ENCODE measurements at places on chromosomes 1 and 21.

DNA sequence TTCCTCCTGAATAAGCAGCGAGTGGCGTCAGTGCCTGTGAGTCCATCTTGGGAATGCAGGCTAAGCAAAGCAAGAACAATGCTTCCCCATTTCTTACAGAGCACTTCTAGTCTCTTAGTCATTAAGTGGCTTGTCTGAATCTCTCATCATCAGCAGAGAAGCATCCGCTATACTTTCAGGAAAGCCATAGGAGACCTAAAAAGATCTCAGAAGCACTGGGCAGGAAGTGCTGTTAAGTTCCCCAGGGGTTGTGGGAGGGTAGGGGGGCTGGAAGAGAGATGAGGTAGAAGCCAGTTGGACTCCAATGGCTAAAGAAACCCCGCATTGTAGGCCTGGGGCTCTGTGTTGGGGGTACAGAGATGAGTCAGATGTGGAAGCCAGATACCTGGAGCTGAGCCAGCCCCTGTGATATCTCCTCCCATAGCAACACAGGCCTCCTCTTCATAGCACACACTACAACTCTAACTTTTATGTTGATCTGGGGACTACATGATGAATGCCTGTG is 44.9 kb downstream of the SYT6 start:
- DNase-seq = no peak

DNA sequence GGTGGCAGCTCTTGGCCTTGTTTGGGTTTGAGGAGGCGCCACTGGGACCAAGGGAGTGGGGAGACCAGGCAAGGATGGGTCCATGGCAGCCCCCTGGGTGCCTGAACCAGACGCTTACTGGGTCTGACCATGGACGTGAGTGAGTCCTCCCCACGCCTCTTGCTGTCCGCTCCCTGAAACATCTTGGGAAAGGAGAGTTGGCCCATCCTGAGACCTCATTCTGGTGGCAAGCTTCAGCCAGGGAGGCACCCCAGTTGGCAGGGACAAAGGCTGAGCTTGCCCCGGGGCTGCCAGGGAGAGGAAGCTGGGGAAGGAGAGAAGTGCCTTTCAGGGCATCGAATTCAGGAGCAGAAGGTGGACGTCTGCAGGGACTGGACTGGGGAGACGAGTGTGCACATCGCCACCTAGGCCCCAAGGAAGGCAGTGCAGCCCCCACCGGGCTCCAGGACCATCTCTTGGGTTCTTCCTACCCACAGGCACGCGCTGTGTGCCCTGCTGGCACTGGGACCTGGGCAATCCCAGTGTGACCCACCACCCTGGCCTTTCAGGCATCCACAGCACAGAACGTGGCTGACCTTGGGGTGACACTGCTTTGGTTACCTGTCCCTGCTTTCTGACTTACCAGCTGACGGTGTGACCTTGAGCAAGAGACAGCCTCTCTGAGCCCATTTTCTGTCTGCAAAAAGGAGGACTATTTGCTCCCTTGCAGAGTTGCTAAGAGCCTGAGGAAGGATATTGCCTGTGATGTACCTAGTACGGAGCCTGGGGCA is 132.9 kb upstream of the WNT4 start:
- no peak for DNase-seq

- DNase-seq = peak; percentile 33
Observed at GRCh38 chr1:198699167-198700015, 60.6 kb downstream of the PTPRC start.

DNA sequence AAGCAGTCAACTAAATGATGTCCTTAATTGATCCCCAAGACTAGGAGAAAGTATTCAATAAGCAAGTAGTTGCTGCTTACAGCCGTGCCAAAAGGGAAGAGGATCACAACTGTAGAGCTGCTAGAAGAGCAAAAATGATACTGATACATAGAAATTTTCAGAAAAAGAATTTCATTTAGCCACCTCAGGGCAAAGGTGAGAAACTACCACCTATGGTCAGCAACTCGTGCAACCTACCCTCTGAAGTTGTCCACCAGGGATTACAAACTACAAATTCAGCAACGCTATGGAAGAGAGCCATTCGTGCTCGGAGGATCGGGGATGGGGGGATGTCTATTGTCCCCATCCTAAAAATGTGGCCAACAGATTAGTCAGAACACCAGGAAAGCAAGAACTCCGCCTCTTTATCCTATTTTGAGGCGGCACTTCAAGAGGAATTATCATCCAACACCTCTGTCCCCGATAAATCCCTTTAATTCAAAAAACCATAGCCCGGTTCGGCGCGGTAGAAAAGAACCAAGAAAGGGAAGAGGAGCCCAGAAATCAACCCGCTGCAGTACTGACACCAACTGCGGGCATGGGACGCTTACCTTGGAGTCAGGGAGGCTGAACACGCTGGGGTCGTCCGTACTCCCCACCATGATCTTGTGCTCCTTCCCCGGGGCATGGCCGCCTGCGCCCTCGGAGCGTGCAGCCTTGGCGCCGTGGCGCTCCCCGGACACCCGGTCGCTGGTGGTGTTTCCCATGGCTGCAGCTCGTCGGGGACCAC is 687 bp downstream of the PRKAB2 start:
- no peak for DNase-seq

DNA sequence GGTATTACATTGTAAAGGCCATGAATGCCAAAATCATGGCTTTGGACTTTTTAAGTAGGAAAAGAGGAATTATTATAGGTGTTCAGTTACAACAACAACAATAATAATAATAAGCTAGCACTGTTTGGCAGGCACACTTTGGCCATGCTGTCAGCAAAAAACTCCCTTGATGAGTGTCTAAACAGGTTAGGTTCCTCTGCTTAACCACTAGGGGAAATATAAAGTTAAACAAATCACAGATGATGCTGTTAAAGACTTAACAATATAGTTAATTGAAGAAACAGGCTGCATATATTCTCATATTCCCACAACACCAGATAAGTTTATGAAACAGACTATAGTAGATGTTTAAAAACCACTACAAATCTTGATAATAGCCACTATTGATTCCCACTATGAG is 46.4 kb downstream of the RGS21 start:
- DNase-seq = no peak

DNA sequence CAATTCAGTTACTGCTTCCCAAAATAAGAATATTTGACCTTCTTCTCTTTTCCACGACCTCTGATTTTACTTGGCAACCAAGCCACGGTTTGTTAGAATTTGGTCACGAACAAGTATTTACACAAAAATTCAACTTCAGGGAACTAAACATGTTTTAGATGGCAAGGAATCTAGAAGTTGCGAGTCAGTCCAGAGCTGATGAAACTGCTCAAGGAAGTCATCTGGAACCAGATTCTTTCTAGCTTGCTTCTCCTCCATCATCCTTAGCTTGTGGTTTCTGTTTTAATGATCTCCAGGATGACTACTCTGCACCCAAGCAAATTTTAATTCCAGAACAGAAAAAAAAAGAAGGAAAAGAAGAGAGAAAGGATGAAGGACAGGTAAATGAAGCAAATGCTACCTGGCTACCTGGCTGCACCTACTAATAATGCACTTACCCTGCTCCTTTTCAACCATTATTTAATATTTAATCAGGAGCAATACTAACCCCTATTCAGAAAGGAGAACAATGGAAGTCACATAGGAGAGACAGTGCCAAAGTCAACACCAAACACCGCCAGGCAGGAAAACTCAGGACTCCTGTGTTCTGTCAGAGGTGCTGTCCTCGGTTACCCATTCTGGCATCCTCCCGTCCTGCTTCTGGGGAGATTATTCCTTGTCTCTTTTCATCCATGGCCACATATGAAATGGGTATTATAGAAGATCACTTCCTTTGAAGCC is 54.2 kb upstream of the RGS7 start:
- no peak for DNase-seq

GRCh38 chr1:114397601-114398000 is 113.4 kb downstream of the TRIM33 start:
- no peak for DNase-seq

GRCh38 chr1:180542838-180543145 is 16.0 kb upstream of the OVAAL start:
- no peak for DNase-seq

GRCh38 chr1:33094971-33095604 is 14.1 kb downstream of the AZIN2 start:
- DNase-seq = no peak

- no peak for DNase-seq
Observed at GRCh38 chr21:14451546-14451945, 68.6 kb upstream of the HSPA13 start.

DNA sequence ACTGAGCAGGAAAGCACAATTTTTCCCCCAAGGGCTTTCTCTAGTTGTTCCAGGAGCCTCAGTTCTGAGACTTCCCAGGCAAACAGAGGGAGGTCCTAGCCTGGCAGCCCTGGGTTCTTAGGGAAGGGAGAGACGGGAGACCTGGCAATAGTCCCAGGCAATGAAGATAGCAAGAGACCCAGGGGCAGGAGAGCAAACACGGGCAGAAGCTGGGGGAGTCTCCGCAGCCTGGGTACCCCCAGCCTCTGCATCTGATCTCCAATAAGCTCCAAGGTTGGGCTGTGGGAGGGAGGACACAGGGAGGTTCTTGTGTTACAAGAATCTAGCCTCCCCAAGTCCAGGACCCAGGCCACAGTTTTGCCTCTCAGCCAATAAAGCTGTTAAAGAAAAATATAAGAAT is 2.4 kb downstream of the BLACAT1 start:
- DNase-seq = no peak

DNA sequence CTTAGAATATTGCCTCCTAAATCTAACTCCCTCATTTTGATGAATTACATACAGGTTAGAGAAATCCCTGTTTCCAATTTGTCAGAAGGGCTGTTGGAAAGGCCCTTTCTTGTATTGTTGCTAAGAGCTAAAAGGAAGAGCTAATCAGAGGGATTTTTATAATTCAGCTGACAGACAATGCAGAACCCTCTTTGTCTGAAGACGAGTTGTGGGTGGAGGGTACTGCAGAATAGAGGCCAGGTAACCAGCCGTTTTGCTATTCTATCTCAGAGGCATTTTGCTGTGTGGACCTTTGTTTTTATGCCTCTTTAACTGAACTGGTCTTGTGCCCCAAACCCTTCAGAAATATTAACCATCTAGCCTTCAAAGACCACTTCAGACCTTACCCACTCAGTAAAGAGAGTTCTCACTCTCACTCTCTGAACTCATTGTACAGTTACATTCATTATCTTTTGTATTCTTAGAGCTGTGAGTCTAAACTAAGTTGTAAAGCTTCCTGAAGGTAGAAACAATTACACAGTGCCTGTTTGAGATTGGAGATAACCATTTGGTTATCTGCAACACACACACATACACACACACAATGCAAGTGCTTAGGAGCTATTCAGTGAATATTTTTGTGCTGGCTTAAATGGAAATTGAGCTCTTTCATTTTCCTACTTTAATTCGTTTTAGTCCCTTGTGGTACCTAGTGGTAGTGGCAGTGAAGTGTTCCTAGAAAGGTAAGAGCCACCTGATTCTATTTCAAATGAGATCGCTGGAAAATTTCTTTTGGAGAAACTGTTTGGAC is 19.7 kb downstream of the KPNA6 start:
- no peak for DNase-seq

GRCh38 chr1:165900576-165901380 is 73.4 kb downstream of the UCK2 start:
- DNase-seq = no peak

GRCh38 chr1:24540051-24540905 is 15.6 kb upstream of the NCMAP start:
- no peak for DNase-seq

DNA sequence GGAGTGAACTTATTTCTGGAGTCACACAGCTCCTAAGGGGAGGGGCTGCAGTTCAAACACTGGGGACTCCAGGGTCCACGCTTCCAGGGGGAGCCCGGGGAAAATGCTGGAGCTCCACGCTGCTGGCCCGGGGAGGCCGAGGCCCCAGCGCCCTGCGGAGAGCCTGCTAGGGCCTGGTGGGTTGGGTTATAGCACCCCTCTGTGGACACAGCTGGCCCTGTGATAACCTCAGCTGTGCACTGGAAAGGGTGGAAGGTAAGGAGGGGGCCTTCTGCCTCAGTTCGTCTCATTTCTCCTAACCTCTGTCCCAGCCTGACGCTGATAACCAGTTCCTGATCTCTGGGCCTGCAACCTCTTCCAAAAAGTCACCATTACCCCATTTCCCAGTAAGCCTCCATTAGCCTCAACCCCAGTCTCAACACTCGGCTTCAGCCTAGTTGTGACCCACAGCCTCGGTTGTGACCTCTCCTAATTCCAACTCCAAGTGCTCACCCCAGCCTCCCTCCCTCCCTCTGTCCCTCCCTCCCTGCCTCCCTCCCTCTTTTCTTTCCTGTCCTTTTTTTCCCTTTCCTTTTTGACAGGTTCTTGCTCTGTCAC is 7.1 kb downstream of the NBL1 start:
- DNase-seq = peak; percentile 34

- DNase-seq = no peak
Observed at GRCh38 chr1:198107091-198107501, 49.7 kb upstream of the NEK7 start.

DNA sequence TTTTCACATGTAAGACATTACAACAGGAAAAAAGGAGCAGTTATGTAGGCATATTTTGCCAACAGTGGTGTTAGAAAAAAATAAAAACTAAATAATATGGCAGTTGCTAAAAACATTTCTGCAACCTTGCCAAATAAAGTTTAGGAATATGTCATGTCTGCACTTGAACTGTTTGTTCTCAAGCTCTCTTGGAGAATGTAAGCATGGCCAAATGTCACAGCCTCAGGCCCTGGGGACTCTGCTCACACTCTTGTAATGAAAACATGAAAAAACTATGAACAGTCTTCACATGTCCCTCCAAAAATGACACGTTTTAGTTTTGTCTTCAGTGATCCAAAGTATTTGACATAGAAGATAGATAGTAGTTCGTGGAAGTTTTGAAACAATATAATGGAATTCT is 753.3 kb downstream of the LTN1 start:
- no peak for DNase-seq

DNA sequence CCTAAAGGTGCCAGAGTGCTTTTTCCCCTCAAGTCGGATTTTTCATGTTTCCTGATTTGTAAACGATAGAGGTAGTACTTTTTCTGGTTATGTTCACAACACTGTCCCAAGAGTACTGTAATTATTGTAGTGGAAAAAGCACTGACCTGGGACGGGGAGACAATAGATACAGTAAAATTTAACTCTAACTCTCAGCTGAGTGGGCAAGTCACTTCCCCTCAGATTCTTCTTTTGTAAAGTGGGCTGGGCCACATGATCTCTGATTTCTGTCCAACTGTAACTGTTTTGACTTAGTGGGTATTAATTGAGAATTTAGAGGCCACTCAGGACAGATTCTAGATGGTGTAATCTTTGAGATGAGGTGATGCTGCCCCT is 19.1 kb downstream of the MARCKSL1 start:
- DNase-seq = no peak

GRCh38 chr1:208189183-208189582 is 55.0 kb downstream of the PLXNA2 start:
- DNase-seq = no peak

GRCh38 chr1:176926330-176927086 is 238.0 kb downstream of the ASTN1 start:
- no peak for DNase-seq

DNA sequence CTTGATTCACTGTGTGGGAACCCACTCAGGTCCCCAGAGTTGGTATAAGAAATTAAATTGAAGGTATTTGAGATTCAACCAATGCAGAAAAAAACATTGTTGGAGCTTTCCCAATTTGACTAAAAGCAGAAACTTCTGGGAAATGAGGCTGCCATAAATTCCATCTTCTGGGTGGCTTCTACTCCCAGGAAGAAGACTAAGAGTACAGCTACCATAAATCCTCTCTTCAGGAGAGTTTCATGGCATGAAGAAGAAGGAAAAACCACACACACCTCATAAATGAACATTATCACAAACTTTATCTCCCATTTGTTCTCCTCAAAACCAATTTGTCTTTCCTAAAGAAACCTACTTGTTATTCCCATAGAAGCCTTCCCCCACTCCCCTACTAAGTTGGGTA is 283.9 kb downstream of the DPYD start:
- no peak for DNase-seq
